ENCODE measurements at places on chromosomes 7 and 10. TPM values are rescaled to one million over a fixed set of nuclear protein-coding genes. Genes with fewer than 3 reads are reported as not detected.

Gene DENND10
- 62.1 TPM for polyA plus RNA-seq

DNA sequence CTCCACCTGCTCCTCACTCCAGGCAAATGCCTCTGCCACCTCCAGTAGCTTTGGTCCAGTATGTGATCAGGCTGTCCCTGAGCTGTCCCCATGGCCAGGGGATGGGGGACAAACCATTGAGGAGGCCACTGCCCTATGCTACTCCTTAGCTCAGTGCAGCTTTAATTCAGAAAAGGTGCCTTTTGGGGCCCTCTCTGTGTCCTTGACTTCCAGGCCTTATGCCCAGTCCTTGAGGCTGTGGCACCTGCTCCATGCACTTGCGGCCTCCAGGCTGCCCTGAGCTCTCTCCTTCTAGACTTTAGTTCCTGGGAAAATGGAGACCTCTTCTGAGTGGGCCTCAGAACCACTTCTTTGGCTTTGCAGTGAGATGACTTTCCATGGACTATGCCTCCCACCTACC lies 650.8 kb upstream of the CELF2 start:
- no peak for DNase-seq

Gene LRRTM3
- polyA plus RNA-seq = 4.2 TPM

- no peak for DNase-seq
Measured at GRCh38 chr7:148058753-148059152, 531.8 kb upstream of the C7orf33 start.

- DNase-seq = no peak
Measured at GRCh38 chr7:28591041-28591674, 178.8 kb downstream of the CREB5 start.

Gene CUEDC2
- polyA plus RNA-seq = 72.9 TPM

Gene HMX3
- polyA plus RNA-seq = not detected

All from right renal cortex interstitium (tissue), 3 donors.